Calu3 (cell line): ENCODE measurements at places on chromosomes 11 and 22. TPM values are rescaled to one million over a fixed set of nuclear protein-coding genes. Genes with fewer than 3 reads are reported as not detected.

The WBP2NL gene
- 2.8 and 3.7 TPM in 2 replicates for total RNA-seq

The FAM181B gene
- total RNA-seq = 0.09 TPM in 1 of 2 replicates, not detected in the other

- H3K36me3 ChIP-seq = no peaks in the 10 kb centered on the region
- DNase-seq = no peak
- H3K4me3 ChIP-seq = no peak overlapping the region
- no peak overlapping the region for H3K27ac ChIP-seq
- no peaks in the 10 kb centered on the region for H3K27me3 ChIP-seq
Observed at GRCh38 chr22:33710326-33710725, 209.9 kb downstream of the LARGE1 start.

GRCh38 chr11:110027627-110028371 lies 65.4 kb upstream of the ZC3H12C start:
- no peak overlapping the region for H3K27ac ChIP-seq
- no peak for DNase-seq
- H3K27me3 ChIP-seq = no peaks in the 10 kb centered on the region
- H3K36me3 ChIP-seq = no peaks in the 10 kb centered on the region
- H3K4me3 ChIP-seq = no peak overlapping the region
- no peaks in the 10 kb centered on the region for H3K4me1 ChIP-seq

DNA sequence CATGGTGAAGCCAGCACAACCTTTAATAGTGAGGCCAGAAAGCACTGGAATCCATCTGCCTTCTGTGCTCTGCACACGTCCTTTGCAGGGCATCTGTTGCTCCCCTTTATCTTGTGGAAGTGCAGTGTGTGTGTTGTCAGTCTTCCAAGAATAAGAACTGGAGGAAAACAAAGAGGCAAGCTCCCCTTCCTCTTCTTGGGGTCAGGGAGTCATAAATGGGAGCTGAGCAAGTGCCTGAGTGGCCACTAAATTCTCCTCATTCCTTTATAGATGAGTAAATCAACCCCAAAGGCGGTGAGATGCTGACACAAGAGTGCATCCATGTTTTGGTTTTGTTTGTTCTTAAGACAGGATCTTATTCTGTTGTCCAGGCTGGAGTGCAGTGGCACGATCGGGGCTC lies 38.3 kb downstream of the WT1 start:
- no peak for DNase-seq
- H3K4me3 ChIP-seq = no peak overlapping the region
- no peaks in the 10 kb centered on the region for H3K36me3 ChIP-seq
- no peak overlapping the region for H3K27ac ChIP-seq

DNA sequence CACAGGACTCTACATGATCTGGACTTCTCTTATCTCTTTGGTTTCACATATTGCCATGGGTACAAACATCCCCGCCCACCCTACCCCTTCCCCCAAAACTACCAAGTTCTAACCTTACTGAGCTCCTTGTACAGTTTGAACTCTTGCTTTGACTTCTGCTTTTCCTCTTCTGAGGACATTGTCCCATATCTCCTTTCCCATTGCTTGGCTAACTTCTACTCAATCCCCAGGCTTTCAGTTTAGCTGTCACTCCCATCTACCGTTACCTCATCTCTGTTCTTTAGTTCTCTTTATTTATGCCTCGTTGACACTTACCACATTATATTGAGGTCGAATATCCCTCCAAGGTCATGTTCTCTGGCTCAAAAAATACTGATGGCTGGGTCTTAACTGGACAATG lies 393.5 kb upstream of the CADM1 start:
- no peak overlapping the region for H3K27ac ChIP-seq
- no peaks in the 10 kb centered on the region for H3K27me3 ChIP-seq
- no peaks in the 10 kb centered on the region for H3K4me1 ChIP-seq
- no peak for DNase-seq
- no peaks in the 10 kb centered on the region for H3K36me3 ChIP-seq

The DEUP1 gene
- not detected in 2 replicates for total RNA-seq

GRCh38 chr11:9277176-9277575 lies 12.0 kb upstream of the DENND5A start:
- peaks cover 31% of the 10 kb centered on the region for H3K36me3 ChIP-seq
- no peak overlapping the region for H3K4me3 ChIP-seq
- no peaks in the 10 kb centered on the region for H3K4me1 ChIP-seq

- H3K27ac ChIP-seq = no peak overlapping the region
- H3K36me3 ChIP-seq = no peaks in the 10 kb centered on the region
- no peaks in the 10 kb centered on the region for H3K27me3 ChIP-seq
- peaks cover 42% of the 10 kb centered on the region for H3K4me1 ChIP-seq
Observed at GRCh38 chr11:86548271-86548917, 124.0 kb downstream of the ME3 start.

DNA sequence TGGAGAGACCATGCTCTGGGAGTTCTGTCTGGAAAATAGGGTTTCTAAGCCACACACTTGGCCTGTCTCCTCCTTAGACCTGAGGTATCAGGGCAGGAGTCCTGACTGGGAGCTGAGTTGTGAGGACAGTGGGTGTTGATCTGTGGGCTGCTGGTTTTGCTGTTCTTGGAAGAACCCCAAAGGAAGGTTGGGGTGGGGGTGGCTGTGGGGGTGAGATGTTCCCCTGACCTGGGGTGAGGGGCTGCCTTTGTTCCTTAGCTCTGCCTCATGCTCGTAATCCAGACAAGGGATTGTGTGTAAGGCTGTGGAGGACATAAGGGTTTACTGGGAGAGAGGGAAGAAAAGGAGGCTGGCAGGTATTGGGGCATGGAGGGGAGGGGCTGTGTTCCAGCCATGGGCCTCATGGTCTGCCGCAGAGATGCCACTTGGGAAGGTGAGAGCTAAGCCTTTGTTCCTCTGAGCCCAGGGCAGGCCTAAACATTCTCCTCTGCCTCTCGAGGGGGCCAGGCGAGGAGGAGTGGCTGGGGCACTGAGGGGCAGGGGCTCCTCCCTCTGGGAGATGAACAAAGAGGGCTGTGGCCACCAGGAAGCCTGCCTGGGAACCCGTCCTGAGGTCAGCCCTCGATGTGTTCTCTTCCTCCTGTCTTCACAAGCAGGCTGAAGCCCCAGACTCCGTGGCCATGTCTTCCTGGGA lies 4.4 kb downstream of the OTOG start:
- H3K4me3 ChIP-seq = no peak overlapping the region
- H3K36me3 ChIP-seq = no peaks in the 10 kb centered on the region
- no peak overlapping the region for H3K27ac ChIP-seq

The MAP6 gene
- total RNA-seq = not detected in 2 replicates

DNA sequence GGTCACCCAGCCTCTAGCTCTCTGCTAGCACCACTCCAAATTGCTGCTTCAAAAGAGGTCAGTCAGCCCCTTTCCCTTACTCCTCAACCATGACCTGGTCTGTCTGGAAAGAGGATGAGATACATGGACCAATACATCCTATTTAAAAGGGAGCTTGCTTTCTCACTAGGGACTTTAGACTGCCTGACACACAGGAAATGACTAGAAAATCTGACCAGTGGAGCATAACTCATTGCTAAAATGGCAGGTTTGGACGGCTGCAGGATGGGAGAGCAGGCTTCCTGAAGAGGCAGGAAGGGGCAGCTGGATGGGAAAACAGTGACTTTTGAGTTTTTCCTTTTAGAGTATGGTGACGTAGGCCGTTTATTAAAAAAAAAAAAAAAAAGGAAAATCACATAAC lies 25.3 kb downstream of the STIM1 start:
- H3K36me3 ChIP-seq = peaks cover 6% of the 10 kb centered on the region
- H3K27ac ChIP-seq = peak overlapping the region; percentile 64
- peaks cover 66% of the 10 kb centered on the region for H3K4me1 ChIP-seq
- H3K27me3 ChIP-seq = no peaks in the 10 kb centered on the region
- H3K4me3 ChIP-seq = peak overlapping the region; percentile 17

The TUB gene
- 1.5 and 2.2 TPM in 2 replicates for total RNA-seq

The CRKL gene
- 68.0 and 69.9 TPM in 2 replicates for total RNA-seq

The MOGAT2 gene
- not detected in 2 replicates for total RNA-seq

The SOX6 gene
- 18.4 and 22.0 TPM in 2 replicates for total RNA-seq

DNA sequence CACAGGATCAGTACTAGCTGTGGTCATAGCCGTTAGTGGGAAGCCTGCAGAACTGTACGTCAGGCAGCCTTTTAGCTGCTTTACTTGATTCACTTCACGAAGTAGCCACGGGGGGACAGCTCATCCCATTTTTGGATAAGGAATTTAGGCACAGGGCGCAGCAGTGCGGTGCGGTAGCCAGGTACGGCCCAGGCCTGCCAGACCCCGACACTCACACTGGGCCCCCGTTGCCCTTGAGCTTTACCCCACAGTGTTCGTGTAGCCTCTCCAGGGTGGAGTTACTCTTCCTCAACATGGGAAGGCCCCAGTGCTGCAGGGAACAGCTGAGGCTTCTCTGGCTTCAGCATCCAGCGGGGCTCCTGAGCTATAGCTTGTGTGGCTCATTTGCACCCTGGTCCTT lies 59.4 kb downstream of the SBF1 start:
- peaks cover 28% of the 10 kb centered on the region for H3K36me3 ChIP-seq
- H3K4me1 ChIP-seq = no peaks in the 10 kb centered on the region
- DNase-seq = no peak

GRCh38 chr22:46959369-46959768 lies 196.9 kb downstream of the TBC1D22A start:
- no peak overlapping the region for H3K27ac ChIP-seq
- H3K4me1 ChIP-seq = no peaks in the 10 kb centered on the region
- H3K36me3 ChIP-seq = peaks cover 3% of the 10 kb centered on the region
- no peak overlapping the region for H3K4me3 ChIP-seq
- H3K27me3 ChIP-seq = no peaks in the 10 kb centered on the region

DNA sequence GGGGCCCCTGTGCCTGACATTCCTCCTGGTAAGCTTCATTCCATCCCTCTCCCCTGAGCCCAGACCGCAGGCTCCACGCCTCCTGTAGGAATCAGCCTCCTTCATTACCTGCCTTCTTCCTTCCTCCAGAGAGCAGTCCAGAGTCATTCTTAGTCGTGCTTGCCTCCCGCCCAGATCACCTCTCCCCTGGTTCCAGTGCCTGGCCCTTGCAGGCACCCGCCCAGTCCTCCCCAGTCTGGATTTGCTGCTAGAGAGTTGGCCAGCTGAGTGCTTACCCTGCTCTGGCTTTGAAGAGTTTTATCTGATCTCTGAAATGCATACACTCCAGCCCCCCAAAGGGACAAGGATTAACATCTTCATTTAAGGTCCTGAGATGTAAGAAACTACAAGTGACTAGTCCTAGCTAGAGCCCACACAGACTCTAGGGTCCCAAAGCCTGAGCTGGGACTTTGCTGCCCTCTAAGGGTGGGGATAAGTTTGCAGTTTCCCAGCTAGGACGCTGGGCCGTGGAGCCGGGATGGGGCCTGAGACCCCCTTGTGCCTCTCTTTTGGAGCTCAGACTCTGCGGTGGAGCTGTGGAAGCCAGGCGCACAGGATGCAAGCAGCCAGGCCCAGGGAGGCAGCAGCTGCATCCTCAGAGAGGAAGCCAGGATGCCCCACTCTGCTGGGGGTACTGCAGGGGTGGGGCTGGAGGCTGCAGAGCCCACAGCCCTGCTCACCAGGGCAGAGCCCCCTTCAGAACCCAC lies 1.6 kb downstream of the NR1H3 start:
- H3K36me3 ChIP-seq = peaks cover 5% of the 10 kb centered on the region
- H3K4me1 ChIP-seq = peaks cover 41% of the 10 kb centered on the region
- peak overlapping the region; percentile 53 for H3K27ac ChIP-seq
- DNase-seq = peak; percentile 51

GRCh38 chr11:18468961-18469360 lies 13.3 kb downstream of the LDHAL6A start:
- no peaks in the 10 kb centered on the region for H3K27me3 ChIP-seq
- no peak for DNase-seq
- no peaks in the 10 kb centered on the region for H3K4me1 ChIP-seq
- H3K36me3 ChIP-seq = no peaks in the 10 kb centered on the region

DNA sequence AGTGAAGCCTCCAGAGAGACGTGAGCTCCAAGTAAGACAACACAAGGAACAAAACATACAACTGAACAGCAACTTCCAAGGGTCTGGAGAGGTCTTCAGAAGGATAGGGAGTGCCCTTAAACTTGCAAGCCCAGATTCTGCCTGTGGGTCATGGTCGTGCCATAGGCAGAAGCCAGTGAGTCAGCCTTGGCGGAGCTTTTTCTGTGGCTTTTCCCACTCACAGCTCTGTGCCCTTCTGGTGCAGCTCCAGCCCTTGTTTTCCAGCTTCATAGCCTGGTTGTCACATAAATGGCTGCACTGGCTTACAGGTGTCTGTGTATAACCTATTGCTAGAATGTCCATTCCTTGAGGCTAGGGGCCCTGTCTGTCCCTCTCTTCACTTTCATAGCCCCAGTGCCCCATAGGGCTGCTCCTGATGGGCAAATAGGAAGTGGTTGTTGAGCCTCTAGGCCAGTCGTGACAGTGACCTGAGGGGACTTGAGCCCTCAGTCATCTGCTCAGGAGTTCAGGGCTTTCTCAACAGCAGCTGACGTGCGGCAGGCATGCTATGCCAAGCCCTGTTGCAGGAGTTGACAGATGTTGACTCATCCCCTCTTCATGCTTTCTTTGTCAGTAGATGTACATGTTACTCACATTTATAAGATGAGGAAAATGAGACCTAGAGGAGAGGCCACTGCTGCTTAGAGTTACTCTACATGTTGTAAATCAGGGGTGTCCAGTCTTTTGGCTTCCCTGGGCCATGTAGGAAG lies 7.4 kb downstream of the MED15 start:
- H3K4me3 ChIP-seq = no peak overlapping the region
- no peaks in the 10 kb centered on the region for H3K27me3 ChIP-seq
- peaks cover 59% of the 10 kb centered on the region for H3K4me1 ChIP-seq
- H3K36me3 ChIP-seq = peaks cover 30% of the 10 kb centered on the region

The ARAP1 gene
- 53.0 and 61.3 TPM in 2 replicates for total RNA-seq

The TNNI2 gene
- total RNA-seq = 1.3 and 1.4 TPM in 2 replicates

DNA sequence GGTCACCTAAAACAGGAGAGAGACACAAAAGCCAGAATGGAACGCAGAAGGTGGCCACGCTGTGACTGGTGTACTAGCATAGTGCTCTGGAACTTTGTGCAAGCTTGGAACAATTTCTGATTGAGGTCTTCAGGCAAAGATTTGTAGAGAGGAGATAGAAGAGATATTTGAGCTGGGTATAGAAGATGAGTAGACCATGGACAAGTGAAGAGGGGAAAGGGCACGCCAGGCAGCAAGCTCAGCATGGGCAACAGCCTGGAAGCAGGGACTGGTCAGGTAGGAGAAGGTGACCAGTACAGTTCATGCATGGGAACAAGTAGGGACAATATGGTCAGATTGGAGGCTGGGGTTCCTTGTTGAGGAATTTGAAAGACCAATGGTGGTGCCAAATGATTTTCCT lies 24.4 kb downstream of the MYO18B start:
- peaks cover 9% of the 10 kb centered on the region for H3K4me1 ChIP-seq
- no peak overlapping the region for H3K4me3 ChIP-seq
- peaks cover 4% of the 10 kb centered on the region for H3K36me3 ChIP-seq
- H3K27ac ChIP-seq = peak overlapping the region; percentile 1
